Tibial artery (tissue), 4 donors: ENCODE measurements at places on chromosomes 2 and 18.

DNA sequence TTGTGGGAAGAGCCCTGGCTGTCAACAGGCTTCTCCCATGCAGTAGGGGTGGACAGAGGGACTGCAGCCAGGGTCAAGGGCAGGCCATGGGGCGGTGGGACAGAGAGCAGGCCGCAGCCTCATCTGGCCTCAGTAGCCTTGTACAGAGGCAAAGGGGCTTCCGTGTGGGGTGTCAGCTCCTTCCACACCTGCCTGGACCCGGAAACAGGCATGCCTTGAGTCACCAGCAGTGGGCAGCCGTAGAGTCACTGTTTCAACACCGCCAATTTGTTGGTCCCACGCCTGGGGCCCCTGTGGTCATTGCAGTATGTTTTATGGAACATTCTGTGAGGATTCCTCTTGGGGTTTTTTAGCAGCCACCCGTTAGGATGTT, 173.0 kb downstream of the SMAD7 start:
- peak overlapping the region; percentile 92 for H3K27ac ChIP-seq
- H3K4me1 ChIP-seq = peaks cover 14% of the 10 kb centered on the region
- no peaks in the 10 kb centered on the region for H3K27me3 ChIP-seq
- H3K4me3 ChIP-seq = no peak overlapping the region

GRCh38 chr2:54429811-54430551, 26.1 kb upstream of the SPTBN1 start:
- no peaks in the 10 kb centered on the region for H3K27me3 ChIP-seq
- peak overlapping the region; percentile 59 for H3K27ac ChIP-seq
- H3K4me3 ChIP-seq = no peak overlapping the region
- DNase-seq = no peak
- peaks cover 11% of the 10 kb centered on the region for H3K4me1 ChIP-seq

DNA sequence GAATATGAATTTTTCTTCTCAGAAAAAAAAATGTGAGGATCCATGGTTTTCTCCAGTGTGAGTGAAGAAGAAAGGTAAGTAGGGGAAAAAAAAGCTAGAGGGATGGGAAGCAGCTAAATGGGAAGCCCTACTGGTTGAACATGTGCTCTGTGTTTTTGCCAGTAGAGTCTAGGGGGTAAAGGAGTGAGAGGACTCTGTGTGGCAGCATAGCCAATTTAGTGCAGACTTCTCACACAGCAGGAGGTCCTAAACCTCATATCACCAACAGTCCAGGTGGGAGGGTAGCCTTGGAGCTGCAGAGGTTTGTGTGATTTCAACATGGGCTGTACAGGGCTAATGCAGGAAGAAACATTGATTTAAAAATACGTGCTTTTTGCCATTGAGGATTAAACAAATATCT, 334.5 kb upstream of the SPHKAP start:
- H3K4me1 ChIP-seq = no peaks in the 10 kb centered on the region
- H3K4me3 ChIP-seq = no peak overlapping the region
- H3K36me3 ChIP-seq = no peaks in the 10 kb centered on the region
- H3K27me3 ChIP-seq = no peaks in the 10 kb centered on the region
- DNase-seq = no peak

- no peaks in the 10 kb centered on the region for H3K27me3 ChIP-seq
- H3K4me1 ChIP-seq = no peaks in the 10 kb centered on the region
- no peaks in the 10 kb centered on the region for H3K36me3 ChIP-seq
- H3K27ac ChIP-seq = no peak overlapping the region
- no peak for DNase-seq
Measured at GRCh38 chr2:83342860-83343329, 1116.2 kb downstream of the SUCLG1 start.

DNA sequence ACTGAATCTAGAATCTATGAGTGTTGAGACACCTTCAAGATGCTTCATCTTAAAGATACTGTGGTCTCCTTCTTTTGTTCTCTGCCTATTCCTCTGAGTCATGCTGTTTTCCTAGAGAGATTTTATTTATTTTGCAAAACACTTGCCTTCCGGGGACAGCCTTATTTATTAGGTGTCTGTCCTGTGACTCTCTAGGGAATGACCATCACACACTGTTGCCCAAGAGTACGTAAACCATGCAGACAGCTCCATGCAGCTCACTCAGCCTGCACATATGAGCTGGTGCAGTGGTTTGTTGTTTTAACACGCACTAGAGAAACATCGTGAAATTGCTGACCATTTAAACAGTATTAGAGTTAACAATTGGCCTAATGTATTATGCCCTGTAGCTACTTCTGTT, 12.4 kb upstream of the ADCYAP1 start:
- H3K27ac ChIP-seq = no peak overlapping the region
- H3K4me1 ChIP-seq = no peaks in the 10 kb centered on the region
- H3K4me3 ChIP-seq = no peak overlapping the region
- H3K27me3 ChIP-seq = peaks cover 4% of the 10 kb centered on the region
- DNase-seq = no peak

- no peaks in the 10 kb centered on the region for H3K27me3 ChIP-seq
- H3K36me3 ChIP-seq = no peaks in the 10 kb centered on the region
- H3K4me1 ChIP-seq = peaks cover 6% of the 10 kb centered on the region
- no peak for DNase-seq
Measured at GRCh38 chr2:148674063-148675020, 29.8 kb downstream of the EPC2 start.

DNA sequence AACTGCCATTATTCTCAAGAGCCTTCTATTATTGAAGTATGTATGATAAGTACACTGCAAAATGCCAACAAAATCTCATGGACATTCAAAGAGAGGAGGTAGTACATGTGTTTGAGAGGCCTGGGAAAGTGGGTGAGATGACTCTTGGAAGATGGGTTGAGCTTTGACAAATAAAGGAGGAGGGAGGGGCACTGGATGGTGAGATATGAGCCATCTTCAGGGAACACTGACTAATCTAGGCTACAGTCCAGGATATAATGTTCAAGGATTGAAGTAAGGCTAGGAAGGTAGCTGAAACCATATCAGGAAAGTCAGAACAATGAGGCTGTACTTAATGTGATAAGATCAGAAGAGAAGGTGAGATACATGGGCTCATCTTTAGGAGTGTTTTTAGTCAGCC, 559.7 kb downstream of the ZEB2 start:
- no peaks in the 10 kb centered on the region for H3K27me3 ChIP-seq
- no peak overlapping the region for H3K27ac ChIP-seq
- no peak overlapping the region for H3K4me3 ChIP-seq
- DNase-seq = no peak
- H3K36me3 ChIP-seq = no peaks in the 10 kb centered on the region

GRCh38 chr18:79521416-79522205, 125.9 kb downstream of the NFATC1 start:
- no peak overlapping the region for H3K4me3 ChIP-seq
- no peaks in the 10 kb centered on the region for H3K27me3 ChIP-seq
- H3K4me1 ChIP-seq = peaks cover 20% of the 10 kb centered on the region
- DNase-seq = peak; percentile 12

GRCh38 chr2:197286805-197287595, 23.6 kb downstream of the ANKRD44 start:
- no peaks in the 10 kb centered on the region for H3K36me3 ChIP-seq
- DNase-seq = no peak
- H3K4me3 ChIP-seq = no peak overlapping the region
- H3K27me3 ChIP-seq = no peaks in the 10 kb centered on the region

- H3K27me3 ChIP-seq = no peaks in the 10 kb centered on the region
- DNase-seq = no peak
- no peak overlapping the region for H3K4me3 ChIP-seq
- no peak overlapping the region for H3K27ac ChIP-seq
- no peaks in the 10 kb centered on the region for H3K36me3 ChIP-seq
- no peaks in the 10 kb centered on the region for H3K4me1 ChIP-seq
Measured at GRCh38 chr2:59575191-59575590, 978.3 kb downstream of the BCL11A start.

DNA sequence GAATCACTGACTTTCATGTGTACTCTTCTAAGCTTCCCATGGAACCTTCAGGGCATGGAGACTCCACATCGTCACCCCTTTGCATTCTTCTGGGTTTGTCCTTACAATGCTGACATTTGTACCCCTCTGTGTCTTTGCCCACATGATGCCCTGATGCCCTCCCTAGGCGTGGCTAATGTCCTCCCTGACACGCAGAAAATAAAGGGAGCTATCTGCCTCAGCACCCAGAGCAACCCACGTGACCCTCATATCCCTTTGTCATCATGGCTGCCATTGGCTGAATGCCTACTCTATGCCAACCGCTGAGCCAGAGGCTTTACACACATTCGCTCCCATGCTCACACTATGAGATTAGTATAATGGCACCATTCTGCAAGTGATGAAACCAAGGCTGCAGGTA, 86.4 kb upstream of the KLHL29 start:
- no peak overlapping the region for H3K27ac ChIP-seq
- H3K4me1 ChIP-seq = peaks cover 7% of the 10 kb centered on the region
- DNase-seq = no peak
- H3K4me3 ChIP-seq = no peak overlapping the region
- H3K27me3 ChIP-seq = no peaks in the 10 kb centered on the region
- H3K36me3 ChIP-seq = no peaks in the 10 kb centered on the region

DNA sequence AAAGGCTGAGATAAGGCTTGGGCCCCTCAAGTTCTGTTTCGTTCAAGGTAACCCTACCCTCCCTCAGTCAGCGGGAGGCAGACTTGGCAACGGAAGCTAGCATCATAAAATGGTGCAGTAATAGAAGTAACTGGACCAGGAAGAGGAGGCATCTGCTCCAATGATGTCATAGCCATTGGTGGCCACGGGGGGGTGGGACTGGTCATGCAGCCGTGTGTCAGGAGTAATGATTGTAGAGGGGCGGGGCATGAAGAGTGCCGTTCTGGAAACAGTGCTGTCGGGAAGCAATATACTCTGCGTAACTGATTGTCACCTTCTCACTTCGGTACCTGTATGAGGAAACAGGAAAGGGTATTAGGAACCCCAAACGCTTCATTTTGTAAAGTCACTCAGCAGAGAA, 6.9 kb upstream of the POLR2D start:
- peaks cover under 1% of the 10 kb centered on the region for H3K4me1 ChIP-seq
- H3K27ac ChIP-seq = no peak overlapping the region
- peaks cover 69% of the 10 kb centered on the region for H3K36me3 ChIP-seq
- no peak for DNase-seq

GRCh38 chr2:174012347-174013314, 47.5 kb upstream of the SP3 start:
- no peaks in the 10 kb centered on the region for H3K36me3 ChIP-seq
- peak; percentile 82 for DNase-seq
- H3K4me1 ChIP-seq = peaks cover 40% of the 10 kb centered on the region
- H3K27me3 ChIP-seq = no peaks in the 10 kb centered on the region
- H3K27ac ChIP-seq = peak overlapping the region; percentile 97

- H3K4me1 ChIP-seq = no peaks in the 10 kb centered on the region
- H3K27ac ChIP-seq = no peak overlapping the region
- no peaks in the 10 kb centered on the region for H3K27me3 ChIP-seq
Measured at GRCh38 chr2:120150040-120150482, 73.1 kb downstream of the TMEM185B start.

DNA sequence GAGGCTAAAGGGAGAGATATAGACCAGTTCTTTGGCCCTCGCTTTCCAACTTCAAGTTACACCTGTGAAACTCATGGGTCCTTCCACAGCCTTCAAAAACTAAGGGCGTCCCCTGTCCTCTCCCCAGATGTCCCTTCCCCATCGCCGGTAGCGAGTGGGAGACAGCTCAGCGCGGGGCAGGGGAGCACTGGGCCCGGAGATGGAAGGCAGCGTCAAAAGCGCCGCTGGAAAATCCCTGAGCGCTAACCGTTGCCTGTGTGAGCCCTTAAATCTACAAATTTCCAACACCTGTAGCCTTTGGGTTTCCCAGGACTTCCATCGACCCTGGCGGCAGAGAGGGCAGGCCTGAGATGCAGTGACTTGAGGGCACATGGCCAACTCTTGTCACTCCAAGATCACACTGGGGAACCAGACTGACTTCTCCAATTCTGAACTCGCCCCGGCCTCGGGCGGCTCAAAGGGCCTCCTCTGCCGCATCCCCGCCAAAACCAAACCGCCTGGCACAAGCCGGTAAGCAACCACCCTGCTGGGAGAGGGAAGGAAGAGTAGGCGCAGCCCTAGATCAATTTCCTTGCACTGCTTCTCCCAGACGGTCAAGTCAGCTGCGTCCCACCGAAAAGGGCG, 879 bp upstream of the EPAS1 start:
- DNase-seq = peak; percentile 69
- no peaks in the 10 kb centered on the region for H3K27me3 ChIP-seq
- peaks cover 9% of the 10 kb centered on the region for H3K4me1 ChIP-seq
- peak overlapping the region; percentile 91 for H3K4me3 ChIP-seq

DNA sequence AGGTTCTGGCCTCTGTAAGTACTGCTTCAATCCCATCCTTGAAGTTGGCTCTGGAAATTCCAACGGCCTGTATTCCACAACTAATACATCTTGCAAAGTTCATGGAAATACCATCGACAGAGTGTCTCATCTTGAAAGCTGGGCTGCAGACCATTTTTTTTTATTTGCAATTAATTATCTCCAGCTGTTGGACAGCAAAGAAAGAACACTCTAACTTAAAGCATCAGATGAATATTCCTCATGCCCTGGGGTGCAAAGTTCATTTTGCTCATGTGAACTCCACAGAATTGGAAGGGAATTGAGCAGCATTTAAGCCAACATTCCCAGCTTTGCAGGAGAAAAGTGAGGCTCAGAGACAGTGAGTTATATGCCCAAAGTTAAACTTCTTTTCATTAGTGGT, 96.5 kb upstream of the PIEZO2 start:
- no peaks in the 10 kb centered on the region for H3K27me3 ChIP-seq
- DNase-seq = no peak

DNA sequence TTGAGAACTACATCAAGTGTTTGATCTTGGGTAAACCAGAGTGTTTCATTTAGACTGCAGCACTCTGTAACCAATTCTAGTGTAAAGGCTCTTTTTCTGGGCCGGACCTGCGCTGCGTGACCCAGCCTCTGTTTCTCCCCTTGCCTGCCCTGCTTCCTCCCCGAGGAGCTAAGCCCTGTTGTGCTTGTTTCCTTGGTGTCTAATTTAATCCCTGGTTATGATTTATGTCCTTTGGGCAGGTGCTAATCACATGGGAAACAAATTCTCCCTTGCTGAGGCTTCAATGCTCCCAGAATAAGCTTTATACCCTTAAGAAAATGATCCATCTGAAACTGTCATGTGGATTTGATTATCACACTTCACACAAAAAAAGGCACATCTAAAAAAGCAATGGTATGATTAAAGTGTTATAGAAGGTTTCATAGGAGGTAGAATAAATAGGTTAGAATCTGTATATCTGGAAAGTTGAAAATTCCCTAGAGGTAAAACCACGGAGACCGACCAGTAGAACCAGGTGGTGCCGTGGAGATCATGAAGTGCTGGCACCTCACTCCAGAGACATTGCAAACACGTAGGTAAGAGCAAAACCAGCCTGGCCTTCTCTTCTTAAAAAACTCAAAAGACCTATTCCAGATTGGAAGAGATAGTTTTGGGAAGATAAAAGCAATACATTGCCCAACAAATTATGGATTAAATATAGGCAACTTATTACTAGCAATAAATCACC, 31.0 kb upstream of the SLC9A2 start:
- H3K4me1 ChIP-seq = peaks cover 9% of the 10 kb centered on the region
- H3K27me3 ChIP-seq = no peaks in the 10 kb centered on the region
- H3K27ac ChIP-seq = no peak overlapping the region
- H3K4me3 ChIP-seq = no peak overlapping the region
- no peaks in the 10 kb centered on the region for H3K36me3 ChIP-seq

DNA sequence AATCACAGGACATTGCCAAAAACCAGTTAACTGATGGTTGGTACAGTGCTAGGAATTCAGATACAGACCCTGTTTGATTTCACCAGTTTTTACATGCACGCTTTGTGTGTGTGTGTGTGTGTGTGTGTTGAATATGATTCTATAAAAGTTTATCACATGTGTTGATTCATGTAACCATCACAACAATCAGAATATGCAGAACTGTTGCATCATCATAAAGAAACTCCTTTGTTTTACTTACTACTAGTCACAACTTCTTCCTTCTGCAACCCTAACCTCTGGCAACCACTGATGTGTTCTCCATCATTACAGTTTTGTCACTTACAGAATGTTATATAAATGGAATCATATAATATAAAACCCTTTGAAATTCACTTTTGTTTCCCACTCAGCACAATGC, 144.8 kb upstream of the CYP26B1 start:
- H3K4me3 ChIP-seq = no peak overlapping the region
- H3K36me3 ChIP-seq = no peaks in the 10 kb centered on the region
- DNase-seq = no peak
- no peak overlapping the region for H3K27ac ChIP-seq
- H3K27me3 ChIP-seq = no peaks in the 10 kb centered on the region
